CD14-positive monocyte (primary cell): ENCODE measurements at places on chromosomes 4 and X. TPM values are rescaled to one million over a fixed set of nuclear protein-coding genes. Genes with fewer than 3 reads are reported as not detected.

DNA sequence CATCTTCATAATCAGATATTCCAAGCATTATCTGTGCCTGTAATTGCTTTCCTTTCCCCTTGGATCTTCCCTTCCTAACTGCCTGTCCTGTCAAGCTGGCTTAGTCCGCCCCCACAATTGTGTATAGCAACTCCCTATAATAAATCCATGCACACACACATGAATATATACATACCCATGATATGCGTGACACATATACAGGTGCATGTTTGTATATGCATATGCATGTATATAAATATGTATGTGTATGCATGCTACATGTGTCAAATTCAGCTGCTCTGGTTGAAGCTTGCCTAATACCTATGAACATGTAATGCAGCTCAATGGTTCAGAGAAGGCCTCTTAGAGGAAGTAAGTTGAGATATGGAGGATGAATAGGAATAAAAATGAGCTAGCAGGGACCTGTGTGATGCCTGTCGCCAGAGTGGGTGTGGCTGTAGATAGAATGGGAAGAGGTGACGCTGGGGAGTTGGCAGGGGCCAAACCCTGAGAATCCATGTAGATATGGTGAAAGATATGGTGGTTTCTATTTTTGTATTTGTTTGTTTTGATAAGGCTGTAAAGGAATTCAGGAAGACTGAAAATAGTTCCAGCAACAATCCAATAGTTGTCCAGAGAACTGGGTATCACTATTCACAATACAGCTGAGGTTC, 595.0 kb upstream of the BOD1L1 start:
- DNase-seq: no peak
- no peaks in the 10 kb centered on the region for H3K36me3 ChIP-seq
- no peaks in the 10 kb centered on the region for H3K27me3 ChIP-seq
- no peaks in the 10 kb centered on the region for H3K4me1 ChIP-seq
- H3K27ac ChIP-seq: no peak overlapping the region

DNA sequence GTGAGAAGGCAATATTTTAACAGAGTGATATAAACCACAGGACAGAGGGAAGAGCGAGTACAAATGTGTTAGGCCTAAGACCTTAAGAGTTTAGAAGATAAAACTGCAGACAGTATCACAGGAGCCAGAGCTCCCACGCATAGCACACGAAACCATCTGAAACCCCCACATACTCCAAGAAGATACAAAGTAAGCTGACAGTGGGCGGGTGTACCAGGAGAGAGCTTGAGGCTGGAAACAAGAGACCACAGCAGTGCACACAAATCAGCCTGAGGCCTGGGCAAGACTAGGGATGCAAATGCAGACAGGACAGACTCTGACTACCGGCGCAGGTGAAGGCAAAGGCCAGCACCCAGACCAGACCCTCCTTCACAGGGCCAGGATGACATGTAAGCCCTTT, 54.1 kb upstream of the ARHGAP24 start:
- no peaks in the 10 kb centered on the region for H3K27me3 ChIP-seq
- DNase-seq: no peak
- no peak overlapping the region for H3K27ac ChIP-seq
- H3K36me3 ChIP-seq: no peaks in the 10 kb centered on the region
- H3K4me3 ChIP-seq: no peak overlapping the region

GRCh38 chr4:13523591-13524503, 20.5 kb downstream of the NKX3-2 start:
- H3K4me1 ChIP-seq: peaks cover 25% of the 10 kb centered on the region
- DNase-seq: no peak
- no peaks in the 10 kb centered on the region for H3K36me3 ChIP-seq
- H3K27me3 ChIP-seq: peaks cover 100% of the 10 kb centered on the region

XKRX gene
- polyA plus RNA-seq: not detected

ARHGAP6 gene
- polyA plus RNA-seq: 0.37 and 1.1 TPM in 2 replicates

GRCh38 chr4:145808021-145808650, 128.2 kb downstream of the C4orf51 start:
- H3K4me1 ChIP-seq: peaks cover 6% of the 10 kb centered on the region
- DNase-seq: peak; percentile 68
- H3K36me3 ChIP-seq: no peaks in the 10 kb centered on the region
- H3K4me3 ChIP-seq: no peak overlapping the region

DNA sequence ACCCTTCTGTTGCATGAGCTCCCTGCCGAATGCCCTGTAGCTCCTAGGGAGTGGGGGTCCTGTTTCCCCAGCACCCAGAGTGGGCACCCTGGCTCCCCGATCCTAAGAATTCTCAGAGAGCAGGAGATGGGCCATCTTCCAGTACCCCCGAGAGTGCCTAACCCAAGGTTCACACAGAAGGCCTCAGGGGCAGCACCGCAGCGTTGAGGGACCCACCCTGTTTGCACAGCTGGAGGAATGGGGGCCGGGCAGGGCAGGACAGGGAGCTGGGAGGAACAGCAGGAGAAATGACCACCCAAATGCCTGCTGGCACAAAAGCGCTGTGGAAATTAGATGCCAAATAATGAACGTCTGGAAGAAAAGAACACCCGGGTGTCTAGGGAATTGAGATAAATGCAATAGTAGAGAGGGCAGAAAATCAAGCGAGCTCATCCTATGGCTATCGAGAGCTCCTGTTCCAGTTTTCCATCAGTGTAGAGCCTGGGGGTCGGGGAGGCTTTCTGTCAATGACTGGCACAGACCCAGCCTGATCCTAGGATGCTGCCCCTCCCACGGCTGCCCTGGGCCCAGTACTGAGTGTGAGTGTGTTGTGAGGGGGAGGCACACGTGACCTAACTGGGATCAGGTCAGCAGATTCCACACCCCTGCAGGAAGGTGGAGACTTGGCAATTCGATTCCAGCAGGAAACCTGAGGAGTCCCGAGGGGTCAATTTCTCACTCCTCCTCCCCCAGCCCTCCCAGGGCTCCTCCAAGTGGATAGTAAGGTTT, 25.7 kb downstream of the SEPTIN6 start:
- DNase-seq: no peak
- H3K4me3 ChIP-seq: no peak overlapping the region
- H3K27me3 ChIP-seq: no peaks in the 10 kb centered on the region

PNMA6F gene
- not detected for polyA plus RNA-seq
